ENCODE measurements at places on chromosomes 1 and 21. TPM values are rescaled to one million over a fixed set of nuclear protein-coding genes. Genes with fewer than 3 reads are reported as not detected.

NR1I3 gene
- total RNA-seq = not detected

DSCAM gene
- total RNA-seq = not detected

LMX1A gene
- 0.11 TPM for total RNA-seq

- no peak overlapping the region for H3K4me3 ChIP-seq
- no peak overlapping the region for H3K27ac ChIP-seq
- H3K4me1 ChIP-seq = no peaks in the 10 kb centered on the region
- no peaks in the 10 kb centered on the region for H3K36me3 ChIP-seq
Observed at GRCh38 chr1:165610866-165611265, 20.2 kb upstream of the MGST3 start.

GRCh38 chr1:205701891-205702290, 21.6 kb upstream of the SLC45A3 start:
- DNase-seq = no peak
- H3K4me3 ChIP-seq = no peak overlapping the region
- no peaks in the 10 kb centered on the region for H3K36me3 ChIP-seq
- H3K4me1 ChIP-seq = peaks cover 20% of the 10 kb centered on the region
- no peaks in the 10 kb centered on the region for H3K27me3 ChIP-seq

DNA sequence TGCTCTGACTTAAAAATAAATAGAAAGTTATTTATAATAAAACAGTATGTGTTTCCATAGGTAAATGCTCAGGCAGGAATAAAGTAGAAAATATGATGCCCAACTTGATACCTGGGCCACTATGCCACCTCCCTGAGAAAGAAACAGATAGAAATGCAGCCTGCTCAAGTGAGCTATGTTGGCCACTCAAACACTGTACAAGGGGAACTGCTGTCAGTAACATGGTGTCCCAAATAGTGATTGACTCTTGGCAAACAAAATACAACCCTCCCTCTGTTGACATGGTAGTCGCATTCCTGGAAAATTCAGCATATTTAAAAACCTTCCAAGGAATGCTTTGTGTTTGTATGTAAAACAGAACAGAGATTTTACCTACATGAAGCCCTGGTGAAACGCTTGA, 66.9 kb upstream of the KCNE2 start:
- H3K36me3 ChIP-seq = no peaks in the 10 kb centered on the region
- peaks cover 23% of the 10 kb centered on the region for H3K4me1 ChIP-seq
- no peaks in the 10 kb centered on the region for H3K27me3 ChIP-seq
- no peak overlapping the region for H3K4me3 ChIP-seq

All from left ventricle myocardium inferior (tissue), 1 donor.